ENCODE measurements at places on chromosomes 12 and 14.

- DNase-seq = no peak
These were observed 22.1 kb downstream of the ZBTB42 start for GRCh38 chr14:104822821-104823615.

DNA sequence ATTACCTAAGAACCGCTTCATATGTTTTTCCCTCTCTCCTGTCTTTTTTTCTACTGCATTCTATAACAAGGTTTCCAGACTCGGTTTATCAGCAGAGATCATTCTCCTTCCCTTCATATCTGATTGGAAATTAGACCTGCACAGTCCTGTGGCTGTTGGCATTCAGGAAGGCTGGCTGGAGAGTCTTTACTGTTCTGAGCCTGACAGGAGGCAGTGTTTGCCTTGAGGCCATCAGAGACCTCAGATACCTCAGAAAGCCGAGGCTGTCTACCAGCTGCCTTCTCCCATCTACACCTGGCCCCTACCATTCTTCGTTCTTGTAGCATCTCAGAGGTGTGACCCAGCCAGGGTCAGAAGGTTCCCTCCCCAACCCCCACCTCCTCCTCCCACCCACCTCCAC lies 182.0 kb downstream of the CAND1 start:
- DNase-seq = no peak

GRCh38 chr12:112970391-112970790 lies 7.9 kb upstream of the OAS2 start:
- no peak for DNase-seq

DNA sequence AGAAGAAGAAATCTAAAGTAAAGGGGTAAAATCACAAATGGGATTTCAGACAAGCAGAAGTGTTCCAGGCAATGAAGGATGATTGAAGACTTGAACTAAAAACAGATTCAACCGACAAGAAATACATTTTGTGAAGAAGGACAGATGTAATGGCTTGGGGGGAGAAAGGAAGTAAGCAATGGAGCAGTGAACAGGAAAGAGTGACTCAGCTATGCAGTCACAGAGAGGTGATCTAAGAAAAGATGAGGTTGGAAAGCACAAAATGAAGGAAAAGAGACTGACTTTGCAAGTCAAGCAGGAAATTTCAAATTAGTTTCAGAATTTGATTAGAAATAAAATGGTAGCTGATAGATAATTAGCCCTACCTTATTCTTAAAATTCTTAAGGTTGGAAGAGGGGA lies 66.5 kb downstream of the PUS7L start:
- DNase-seq = no peak

DNA sequence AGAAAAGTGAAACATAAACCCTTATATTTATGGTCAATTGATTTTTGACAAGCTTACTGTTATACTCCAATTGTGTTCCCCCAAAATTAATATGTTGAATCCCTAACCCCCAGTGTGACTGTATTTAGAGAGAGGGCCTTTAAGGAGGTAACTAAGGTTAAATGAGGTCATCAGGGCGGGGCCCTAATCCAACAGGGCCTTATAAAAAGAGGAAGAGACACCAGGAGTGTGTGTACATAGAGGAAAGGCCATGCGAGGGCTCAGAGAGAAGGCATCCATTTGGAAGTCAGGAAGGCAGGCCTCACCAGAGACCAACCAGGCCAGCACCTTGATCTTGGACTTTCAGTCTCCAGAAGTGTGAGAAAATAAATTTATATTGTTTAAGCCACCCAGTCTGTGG lies 6.5 kb upstream of the VTI1B start:
- no peak for DNase-seq

GRCh38 chr14:42143114-42143513 lies 536.4 kb downstream of the LRFN5 start:
- DNase-seq = no peak

DNA sequence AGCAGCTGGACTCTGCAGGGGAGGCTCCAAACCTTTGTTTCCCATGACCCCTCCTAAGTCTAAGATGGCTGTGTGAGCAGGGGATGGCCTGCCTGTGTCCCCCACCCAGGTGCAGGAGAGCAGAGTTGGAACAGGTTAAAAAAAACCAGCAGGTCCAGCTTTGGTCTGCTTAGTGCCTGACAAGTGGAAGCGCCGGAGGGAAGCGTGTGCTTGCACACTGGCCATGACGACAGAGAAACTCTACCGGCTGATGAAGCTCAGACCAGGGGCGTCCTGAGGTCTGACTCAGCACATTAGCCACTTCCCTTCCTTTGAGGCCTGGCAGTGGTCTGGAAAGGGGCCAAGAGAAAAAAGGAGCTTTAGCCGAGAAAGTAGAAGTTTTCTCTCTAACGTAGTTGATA lies 280.1 kb downstream of the VRK1 start:
- peak; percentile 10 for DNase-seq

GRCh38 chr14:77051116-77051515 lies 22.6 kb upstream of the IRF2BPL start:
- DNase-seq = no peak

- DNase-seq = no peak
These were observed 108.5 kb downstream of the SLC38A1 start for GRCh38 chr12:46160101-46160980.

- no peak for DNase-seq
These were observed 11.9 kb downstream of the SART3 start for GRCh38 chr12:108548954-108549521.

DNA sequence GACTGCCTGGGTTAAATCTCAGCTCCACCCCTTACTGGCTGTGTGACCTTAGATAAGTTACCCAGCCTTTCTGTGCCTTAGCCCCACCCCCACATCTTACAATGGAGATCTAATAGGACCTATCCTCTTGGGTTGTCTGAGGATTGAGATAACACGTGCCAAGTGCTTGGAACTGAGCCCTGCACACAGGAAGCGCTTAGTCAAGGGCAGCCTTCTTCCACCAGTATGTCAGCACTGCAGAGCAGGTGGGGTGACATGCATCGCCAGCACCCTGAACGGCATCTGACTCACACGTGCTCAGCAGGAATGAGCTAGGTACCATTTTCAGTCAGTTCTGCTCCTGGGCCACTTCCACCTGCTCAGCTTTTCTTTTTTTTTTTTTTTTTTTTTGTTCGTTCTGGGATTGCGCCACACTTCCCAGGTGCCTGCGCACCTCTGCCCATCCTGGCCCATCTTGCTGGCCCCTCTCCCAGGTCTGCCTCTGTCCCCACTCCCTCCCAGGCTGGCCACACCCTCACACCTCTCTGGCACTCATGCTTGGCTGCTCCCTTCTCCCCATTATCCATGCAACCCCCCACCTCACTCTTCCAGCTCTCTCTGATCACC lies 19.6 kb downstream of the LGMN start:
- no peak for DNase-seq

- DNase-seq = no peak
These were observed 1.3 kb downstream of the CHGA start for GRCh38 chr14:92924247-92924646.

- DNase-seq = no peak
These were observed 121.2 kb downstream of the CACNA1C start for GRCh38 chr12:2173971-2174370.

GRCh38 chr12:110530511-110530910 lies 28.4 kb downstream of the RAD9B start:
- DNase-seq = no peak

DNA sequence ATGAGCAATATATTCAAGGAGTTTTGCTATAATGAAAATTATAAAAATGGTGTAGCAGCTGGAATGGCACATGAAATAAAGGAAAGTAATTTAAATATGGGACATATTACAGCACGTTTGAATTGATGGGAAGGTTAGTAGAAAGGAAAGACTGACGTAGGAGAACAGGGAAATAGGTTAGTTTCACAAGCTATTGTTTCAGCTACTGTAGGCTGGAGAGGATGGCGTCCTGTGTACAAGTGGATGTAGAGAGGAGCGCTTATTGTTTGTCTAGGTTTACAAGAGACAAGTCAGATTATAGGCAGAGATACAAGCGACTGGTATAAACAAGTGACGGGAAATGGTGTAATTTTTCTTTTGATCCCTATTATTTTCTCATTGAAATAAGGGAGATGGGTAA lies 431.2 kb upstream of the PDE3A start:
- no peak for DNase-seq

GRCh38 chr12:29026419-29026818 lies 122.7 kb upstream of the FAR2 start:
- DNase-seq = no peak

- no peak for DNase-seq
These were observed 23.2 kb downstream of the TEAD4 start for GRCh38 chr12:2982361-2982760.

GRCh38 chr14:21556378-21557083 lies 23.3 kb downstream of the OR10G3 start:
- DNase-seq = no peak

GRCh38 chr14:104593241-104593701 lies 11.3 kb downstream of the TMEM179 start:
- no peak for DNase-seq

DNA sequence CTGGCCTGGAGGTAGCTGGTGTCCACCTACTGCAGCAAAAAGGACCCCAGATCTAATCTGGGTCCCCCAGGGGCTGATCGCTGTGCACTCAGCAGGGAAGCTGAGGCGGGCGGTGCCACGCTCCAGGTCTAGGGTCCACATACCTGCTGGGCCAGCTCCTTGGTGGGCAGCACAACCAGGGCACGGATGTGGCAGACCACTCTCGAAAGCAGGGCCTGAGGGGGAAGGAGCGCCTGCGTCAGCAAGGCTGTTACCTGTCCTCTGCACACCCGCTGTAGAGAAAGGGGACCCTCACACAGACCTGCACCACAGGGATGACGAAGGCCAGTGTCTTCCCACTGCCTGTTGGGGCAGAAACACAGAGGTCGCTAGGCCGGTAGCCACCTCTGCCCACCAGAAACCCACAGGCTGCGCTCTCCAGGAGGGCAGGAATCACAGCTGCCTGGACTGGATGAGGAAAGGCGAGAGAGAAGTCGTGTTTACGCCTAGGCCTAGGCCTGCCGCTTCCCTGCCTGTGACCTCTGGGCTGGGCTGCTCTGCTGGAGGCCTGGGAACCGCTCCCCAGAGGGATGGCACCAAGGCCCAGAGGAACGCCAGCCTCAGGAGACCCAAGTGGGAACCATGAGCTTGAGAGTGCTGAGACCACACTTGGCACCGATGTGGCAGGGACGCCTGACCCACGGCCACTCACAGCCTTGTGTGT lies 2.0 kb downstream of the DDX51 start:
- no peak for DNase-seq

DNA sequence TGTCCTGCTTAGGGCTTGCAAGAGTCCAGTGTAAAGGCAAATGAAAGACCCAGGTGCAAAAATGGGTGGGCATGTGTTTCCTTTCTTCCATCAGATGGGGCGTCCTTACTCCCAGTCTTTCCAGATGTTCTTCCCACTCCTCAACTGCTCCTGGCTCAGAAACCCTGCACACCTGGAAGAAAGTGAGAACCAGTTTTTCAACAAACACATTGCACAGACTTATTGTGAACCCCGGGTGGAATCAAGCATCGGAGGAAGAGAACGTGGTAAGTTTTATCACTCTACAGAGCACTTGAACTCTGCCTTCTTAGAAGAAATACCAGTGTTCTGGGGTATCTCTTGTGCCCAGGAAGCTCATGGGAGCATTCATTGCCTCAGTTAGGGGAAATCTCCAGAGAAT lies 93.3 kb downstream of the TMX1 start:
- no peak for DNase-seq

DNA sequence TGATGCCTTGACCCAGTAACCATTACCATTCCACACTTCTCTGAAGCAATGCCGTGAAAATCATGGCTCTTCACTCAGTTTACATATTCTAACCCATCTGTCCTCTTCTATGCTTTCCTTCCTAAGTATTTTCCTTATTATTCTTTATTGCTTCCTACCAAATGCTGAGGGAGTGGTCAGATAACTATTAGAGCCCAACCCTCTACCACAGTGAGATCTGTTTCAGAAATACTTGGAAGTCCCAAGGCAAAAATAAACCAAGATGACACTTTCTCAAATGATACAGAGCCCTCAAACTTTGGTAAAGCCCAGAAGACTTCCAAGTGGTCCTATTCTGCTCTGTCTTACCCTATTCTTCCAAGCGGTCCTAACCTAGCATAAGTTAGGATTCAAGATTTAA lies 68.0 kb downstream of the MED13L start:
- no peak for DNase-seq
